ENCODE measurements at places on chromosomes 2 and 18.

DNA sequence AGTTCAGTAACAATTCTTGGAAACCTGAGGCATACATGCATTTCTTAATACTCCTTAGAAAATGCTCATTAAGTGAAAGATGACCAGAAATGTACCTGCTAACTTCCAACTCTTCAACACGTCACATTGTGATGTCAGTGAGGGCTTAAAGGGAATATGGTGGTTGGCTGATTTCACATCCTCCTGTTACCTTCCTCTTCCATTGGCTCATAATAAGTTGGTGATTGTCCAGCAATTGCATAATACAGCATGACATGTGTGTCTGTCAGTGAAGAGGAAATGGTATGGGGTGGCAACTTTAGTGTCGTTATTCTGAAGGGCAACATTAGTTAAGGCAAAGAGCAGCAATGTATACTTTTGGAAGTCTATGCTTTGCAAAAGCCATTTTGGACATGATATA is 26.0 kb downstream of the PLEK start:
- DNase-seq = no peak

DNA sequence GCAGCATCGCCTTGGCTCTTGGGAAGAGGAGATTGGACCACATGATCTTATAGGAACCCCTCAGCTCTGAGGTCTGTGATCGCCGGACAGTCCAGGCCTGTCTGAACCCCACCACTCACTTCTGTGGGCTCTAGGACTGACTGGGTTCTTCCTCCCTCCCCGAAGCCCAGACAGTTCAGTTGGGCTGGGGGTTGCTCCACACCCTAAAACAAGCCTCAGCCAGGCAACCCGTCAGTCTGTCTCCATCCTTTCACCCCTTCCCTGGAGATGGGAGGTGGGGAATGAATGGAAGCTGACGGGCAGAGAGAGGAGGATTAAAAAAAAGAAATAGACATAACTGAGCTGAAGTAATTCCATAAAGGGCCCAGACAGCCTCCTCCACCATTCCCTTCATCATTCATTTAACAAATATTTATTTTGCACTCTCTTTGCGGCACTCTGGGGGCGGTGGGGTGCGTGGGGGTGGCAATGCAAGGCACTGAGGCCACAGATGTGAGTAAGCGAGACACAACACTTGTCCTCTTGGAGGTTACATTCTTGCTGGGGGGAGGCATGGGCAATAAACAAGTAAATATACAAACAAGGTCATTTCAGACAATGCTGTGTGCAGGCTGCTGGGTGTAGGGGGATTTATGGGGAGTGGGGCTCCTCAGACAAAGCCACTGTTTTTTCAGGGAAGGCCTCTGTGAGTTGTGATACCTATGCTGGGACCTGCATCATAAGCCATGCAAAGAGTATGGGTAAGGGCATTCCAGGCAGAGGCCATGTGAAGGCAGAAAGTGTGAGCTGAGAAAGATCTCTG is 12.9 kb downstream of the WNT10A start:
- no peak for DNase-seq

DNA sequence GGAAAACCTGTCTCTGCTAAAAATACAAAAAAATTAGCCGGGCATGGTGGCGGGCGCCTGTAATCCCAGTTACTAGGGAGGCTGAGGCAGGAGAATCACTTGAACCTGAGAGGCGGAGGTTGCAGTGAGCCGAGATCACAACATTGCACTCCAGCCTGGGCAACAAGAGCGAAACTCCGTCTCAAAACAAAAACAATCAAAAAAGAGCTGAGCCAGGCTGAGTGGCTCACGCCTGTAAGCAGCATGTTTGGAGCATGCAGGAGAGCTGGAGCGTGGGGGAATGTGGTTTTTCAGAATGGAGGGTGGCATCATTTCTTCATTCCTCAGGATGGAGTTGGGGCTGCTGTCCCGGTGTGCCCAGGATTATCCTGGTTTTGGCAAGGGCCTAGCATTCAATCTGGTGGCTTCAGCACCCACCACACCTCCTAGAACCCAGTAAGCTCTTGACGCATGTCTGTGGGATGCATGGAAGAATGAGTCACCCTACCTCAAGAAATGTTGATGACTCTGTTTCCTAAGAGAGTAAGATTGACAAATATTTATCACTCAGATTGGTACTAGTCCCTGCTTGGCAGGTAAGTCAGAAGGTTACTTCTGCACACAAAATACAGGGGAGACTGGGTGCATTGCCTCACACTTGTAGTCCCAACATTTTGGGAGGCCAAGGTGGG is 90.2 kb upstream of the ODC1 start:
- DNase-seq = no peak

DNA sequence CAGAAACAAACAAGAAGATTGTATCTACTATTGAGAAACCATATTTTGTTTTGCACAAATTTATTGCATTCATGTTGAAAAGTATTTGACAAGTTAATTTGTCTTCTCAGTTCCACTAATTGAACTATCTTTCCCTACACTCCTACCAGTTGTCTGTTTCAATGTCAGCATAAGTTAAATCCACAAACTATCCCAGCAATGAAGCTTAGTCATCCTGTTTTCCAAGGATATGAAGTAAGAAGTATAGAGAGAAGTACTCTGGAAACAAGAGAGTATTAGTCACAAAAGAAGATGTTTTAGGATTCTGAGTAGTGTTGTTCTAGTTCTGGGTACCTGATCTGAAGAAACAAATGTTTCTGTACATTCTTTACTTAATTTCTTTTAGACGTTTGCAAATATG is 261.6 kb upstream of the ZNF804A start:
- no peak for DNase-seq

DNA sequence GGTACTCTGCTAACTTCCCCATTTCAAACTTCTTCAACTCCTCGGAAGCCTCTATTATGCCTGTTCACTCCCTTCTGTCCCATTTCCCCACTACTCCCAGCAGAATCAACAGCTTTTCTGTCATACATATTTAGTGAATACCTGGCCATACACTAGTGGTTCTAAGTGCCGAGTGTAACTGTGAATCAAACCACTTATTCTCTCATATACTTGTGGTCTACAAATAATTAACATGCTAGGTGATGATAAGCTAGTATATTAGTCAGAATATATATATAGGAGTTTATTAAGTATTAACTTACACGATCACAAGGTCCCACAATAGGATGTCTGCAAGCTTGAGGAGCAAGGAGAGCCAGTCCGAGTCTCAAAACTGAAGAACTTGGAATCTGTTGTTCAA is 150.7 kb downstream of the CCDC102B start:
- DNase-seq = no peak

DNA sequence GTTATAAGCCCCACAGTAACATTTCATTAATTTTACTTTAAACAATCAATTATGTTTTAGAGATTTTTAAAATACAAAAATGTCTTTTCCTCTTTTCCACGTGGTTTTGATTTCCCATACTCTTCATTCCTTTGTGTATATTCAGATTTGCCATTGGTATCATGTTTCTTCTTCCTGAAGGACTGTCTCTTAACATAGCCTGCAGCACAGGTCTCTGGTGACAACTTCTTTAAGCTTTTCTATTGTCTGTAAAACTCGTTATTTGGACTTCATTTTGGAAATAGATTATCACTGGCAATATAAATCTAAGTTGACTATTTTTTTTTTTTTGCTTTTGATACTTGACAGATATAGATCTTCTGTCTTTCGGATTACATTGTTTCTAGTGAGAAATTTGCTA is 115.2 kb upstream of the KLHL29 start:
- DNase-seq = no peak

- DNase-seq = no peak
Measured at GRCh38 chr2:239611222-239611795, 210.5 kb upstream of the HDAC4 start.

DNA sequence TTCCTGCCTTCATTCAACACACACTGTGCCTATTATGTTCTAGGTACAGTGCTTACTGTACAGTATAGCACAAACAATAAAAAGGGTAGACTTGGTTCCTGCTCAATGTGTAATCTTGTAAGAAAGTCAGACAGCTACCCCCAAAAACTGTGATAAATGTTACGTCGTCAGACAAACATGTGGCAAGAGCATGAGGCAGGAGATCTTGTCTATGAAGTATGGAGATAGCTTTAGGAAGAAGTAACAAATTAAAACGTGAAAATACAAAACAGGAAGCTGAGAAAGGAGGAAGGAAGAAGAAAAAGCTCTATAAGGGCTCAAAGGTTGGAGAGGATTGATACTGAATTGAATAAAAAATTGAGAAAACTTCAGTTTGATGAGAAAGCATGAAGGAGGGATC is 276.2 kb upstream of the HNRNPA3 start:
- no peak for DNase-seq
